Activated CD4-positive, alpha-beta T cell treated with anti-CD3 and anti-CD28 coated beads, Interleukin-2, amount 10 ng/mL, durations not matched to agents 24 days and 14 days (primary cell): ENCODE measurements at places on chromosomes 13 and 19.

- H3K4me3 ChIP-seq, result no peak overlapping the region
- no peak for DNase-seq
- H3K36me3 ChIP-seq, result no peaks in the 10 kb centered on the region
- H3K27ac ChIP-seq, result no peak overlapping the region
These were observed 1819.5 kb downstream of the SLITRK5 start for GRCh38 chr13:89490661-89491060.

GRCh38 chr19:46785054-46785979 is 3.1 kb downstream of the SLC1A5 start:
- H3K36me3 ChIP-seq, result peaks cover 62% of the 10 kb centered on the region
- peak overlapping the region; percentile 93 for H3K27ac ChIP-seq

DNA sequence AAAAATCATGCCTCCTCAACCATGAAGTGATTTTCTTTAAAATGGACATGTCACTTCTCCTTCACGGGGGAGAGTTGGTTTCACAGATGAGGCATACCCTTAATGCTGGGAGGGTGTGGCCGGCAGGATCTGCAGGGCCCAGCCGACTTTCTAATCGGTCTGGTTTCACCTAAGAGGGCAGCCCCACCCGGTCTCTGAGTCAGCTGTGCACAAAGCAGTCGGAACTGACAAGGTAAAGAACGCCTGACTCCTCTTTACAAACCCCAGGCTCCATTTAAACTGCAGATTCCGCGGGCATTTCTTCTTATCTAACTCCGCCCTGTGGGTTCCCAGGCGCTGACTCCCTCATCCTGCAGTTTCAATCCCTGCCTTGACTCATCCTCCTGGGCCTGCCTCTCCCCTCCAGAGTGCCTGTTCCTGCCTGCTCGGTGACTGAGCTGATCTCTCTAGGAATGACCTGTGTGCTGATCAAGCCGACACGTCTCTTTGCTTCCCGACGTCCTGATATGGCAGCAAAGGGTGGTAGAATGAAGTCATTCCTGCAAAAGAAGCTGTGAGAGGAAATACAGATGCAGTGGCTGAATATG is 63.4 kb downstream of the EFNB2 start:
- no peaks in the 10 kb centered on the region for H3K27me3 ChIP-seq
- no peak overlapping the region for H3K27ac ChIP-seq
- H3K4me1 ChIP-seq, result no peaks in the 10 kb centered on the region
- DNase-seq, result no peak

DNA sequence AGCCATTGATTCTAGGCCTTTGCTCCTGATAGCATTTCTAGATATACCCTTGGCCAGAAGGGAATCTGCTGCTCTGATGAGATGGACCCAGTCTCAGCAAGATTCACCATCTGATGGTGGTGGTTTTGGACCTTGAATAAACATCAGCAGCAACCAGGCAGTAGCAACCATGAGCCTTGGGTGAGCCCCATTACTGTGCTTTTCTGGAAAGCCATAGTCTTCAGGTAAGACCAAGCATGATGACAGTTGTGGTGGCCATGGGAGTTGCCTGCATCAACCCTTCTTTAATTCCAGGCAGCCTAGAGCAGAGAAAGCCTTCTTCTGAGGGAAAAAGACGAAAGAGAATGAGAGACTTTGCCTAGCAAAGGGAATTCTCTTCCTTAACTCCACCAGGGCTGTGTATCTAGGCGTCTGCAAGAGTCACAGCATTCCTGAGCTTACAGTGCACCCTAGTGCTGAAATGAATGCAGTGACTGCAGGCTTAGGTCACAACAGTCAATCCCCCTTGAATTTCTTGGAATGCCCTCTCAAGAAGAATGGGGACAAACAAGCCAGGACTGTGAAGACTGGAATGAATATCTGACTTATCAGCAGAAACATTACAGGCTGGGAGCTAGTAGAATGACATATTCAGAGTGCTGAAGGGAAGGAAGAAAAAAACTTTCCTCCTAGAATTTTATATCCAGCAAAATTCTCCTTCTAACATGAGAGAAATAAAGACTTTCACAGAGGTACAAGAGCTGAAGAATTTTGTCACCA is 942.4 kb upstream of the PCDH20 start:
- no peak overlapping the region for H3K4me3 ChIP-seq
- no peaks in the 10 kb centered on the region for H3K27me3 ChIP-seq
- DNase-seq, result no peak
- no peaks in the 10 kb centered on the region for H3K36me3 ChIP-seq
